Fibroblast of lung (primary cell): ENCODE measurements at places on chromosomes 7 and 10.

DNA sequence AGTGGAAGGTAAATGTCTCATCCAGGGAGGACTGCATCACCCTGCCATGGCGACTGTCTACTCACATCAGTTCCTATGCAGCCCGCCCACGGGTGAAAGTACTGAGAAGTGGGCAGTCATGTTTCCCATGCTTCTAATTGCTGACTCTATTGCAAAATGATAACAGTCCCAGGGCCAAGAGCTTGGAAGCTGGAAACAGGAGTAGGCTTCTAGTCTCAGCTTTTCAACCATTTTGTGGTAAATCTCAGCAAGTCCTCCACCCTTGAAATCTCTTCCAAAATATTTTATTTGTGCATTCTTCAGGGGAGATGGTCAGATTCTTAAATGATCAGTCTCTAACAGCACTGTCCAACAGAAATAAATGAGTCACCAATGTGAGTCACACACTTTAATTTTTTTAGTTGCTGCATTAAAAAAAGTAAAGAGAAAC is 48.1 kb upstream of the TARP start:
- DNase-seq = peak; percentile 88

- DNase-seq = peak; percentile 68
These were observed 87.8 kb upstream of the RHEB start for GRCh38 chr7:151607464-151607867.

DNA sequence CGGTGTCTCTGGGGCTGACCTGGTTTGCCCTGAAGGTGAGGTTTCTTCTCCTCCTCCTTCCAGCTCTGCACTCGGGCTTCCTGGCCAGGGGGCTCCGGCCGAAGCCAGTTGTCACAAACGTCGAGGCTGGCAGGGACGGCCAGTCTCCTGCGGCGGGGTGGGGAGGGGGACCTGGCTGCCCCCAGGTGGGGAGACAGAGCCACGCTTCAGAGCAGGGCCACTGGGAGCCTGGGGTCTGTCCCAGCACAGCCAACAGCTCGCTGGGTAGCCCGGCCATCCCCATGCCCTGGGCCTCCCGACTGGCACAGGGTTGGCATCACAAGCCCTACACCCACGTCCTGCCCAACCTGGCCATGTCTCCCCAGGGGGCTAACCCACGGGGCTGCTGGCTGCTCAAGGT is 20.4 kb downstream of the MICALL2 start:
- DNase-seq = no peak

- DNase-seq = no peak
These were observed 5.3 kb downstream of the GET4 start for GRCh38 chr7:881441-882234.

- DNase-seq = peak; percentile 39
These were observed 851 bp upstream of the GOT1 start for GRCh38 chr10:99431190-99431760.

- peak; percentile 97 for DNase-seq
These were observed 52.6 kb upstream of the SMNDC1 start for GRCh38 chr10:110357252-110357780.

DNA sequence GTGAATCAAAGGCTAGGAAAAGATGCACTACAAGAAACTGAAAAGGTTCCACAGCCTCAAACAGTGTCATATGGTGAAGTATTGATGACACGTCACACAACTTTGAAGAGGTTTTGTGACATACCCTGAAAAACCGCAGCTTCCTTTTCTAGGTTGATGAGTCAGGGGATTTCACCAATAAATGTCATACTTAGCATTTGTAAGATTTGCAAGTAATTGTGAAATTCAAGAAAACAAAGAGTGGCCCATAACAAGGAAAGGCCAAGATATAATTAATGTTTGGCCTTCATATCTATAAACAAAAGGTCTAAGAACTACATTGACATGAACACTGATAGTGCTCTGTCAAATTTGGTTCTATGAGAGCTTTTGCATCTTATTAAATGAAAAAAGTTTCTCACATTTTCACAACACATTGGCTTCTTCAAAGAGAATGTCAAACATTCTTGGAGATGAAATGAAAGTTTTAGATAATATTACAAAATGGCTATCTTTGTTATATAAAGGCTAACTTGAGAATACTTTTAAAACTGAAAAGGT is 62.0 kb upstream of the NAMPT start:
- DNase-seq = peak; percentile 97

DNA sequence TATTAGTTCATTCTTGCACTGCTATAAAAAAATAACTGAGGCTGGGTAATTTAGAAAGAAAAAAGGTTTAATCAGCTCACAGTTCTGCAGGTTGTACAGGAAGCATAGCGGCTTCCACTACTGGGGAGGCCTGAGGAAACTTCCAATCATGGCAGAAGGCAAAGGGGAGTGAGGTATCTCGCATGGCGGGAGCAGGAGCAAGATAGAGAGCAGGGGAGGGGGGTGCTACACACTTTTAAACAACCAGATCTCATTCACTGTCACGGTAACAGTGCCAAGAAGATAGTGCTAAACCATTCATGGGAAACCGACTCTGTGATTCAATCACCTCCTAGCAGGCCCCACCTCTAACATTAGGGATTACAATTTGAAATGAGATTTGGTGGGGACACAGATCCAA is 11.6 kb downstream of the ADAMTS14 start:
- no peak for DNase-seq

GRCh38 chr7:28921822-28922221 is 36.3 kb downstream of the TRIL start:
- peak; percentile 75 for DNase-seq

GRCh38 chr10:129038522-129038921 is 428.5 kb upstream of the MGMT start:
- DNase-seq = no peak

GRCh38 chr7:31310321-31310935 is 30.1 kb downstream of the NEUROD6 start:
- no peak for DNase-seq

- no peak for DNase-seq
These were observed 37.5 kb upstream of the PFKFB3 start for GRCh38 chr10:6165221-6165725.

- no peak for DNase-seq
These were observed 603.1 kb upstream of the MGMT start for GRCh38 chr10:128863823-128864405.

DNA sequence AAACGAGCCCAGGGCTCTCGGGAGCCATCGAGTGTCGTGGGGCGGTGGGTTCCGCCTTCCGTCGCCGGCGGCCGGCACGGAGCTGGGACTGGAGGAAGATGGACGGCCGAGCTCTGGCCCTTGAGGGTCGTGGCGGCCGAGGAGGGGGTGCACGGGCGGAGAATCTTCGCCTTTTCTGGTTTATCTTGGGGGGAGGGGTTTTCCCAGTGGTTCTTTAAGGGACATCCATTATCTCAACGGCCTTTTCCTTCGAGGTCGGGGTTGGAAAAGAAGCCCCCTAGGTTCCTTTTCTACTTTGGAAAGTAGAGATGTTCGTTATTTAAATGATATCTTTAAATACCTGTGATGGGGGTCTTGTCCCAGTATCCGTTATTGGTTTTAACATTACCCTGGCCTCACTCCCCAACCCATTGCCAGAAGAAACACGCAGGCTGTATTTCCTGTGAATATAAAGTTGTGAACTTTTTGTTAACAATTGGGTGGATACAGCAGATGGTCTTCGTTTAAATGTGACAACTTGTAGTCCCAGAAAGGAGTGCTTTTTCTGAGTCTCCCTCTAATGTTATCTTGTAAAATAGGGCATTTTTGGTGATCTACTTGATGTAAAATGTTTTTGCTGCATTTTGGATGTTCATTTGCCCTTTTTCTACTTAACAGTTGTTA is 765 bp downstream of the CCAR1 start:
- no peak for DNase-seq

DNA sequence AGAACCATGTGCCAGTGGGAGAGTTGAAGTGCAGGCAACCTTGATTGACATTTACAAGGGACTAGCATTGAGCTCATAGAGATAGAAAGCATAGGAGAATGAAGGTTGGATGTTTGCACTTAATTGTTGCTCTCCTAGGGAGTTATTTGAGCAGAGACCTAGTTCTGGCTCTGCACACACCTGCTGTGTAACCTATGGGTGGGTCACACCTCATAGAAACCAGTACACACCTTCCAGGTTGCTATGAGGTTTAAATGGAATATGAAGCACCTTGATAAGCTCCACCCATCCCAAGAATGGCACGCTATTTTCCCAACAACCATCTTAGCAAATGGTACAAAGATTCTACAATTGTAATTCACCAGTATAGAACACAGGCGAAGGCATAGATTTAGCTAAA is 86.2 kb upstream of the AOAH start:
- DNase-seq = no peak

GRCh38 chr7:134535272-134535918 is 8.0 kb downstream of the AKR1B10 start:
- DNase-seq = no peak

DNA sequence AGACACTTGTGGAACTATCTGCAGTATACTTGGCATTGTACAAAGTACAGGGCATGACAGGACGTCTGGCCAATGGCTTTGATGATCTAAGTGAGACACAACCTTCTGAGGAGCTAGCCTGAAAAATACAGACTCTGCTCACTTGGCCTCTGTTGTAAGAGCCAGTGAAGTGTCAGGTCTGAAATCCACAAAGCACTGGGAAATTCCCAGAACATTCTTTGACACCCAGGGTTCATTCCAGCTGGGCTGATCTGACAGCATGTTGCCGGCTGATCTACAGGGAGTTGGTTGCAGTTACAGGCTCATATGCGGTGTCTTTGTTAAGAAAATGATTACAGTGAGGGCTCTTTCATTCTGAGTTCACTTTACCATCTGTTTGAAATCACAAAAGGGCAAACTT is 354.6 kb downstream of the PHF14 start:
- DNase-seq = peak; percentile 39

DNA sequence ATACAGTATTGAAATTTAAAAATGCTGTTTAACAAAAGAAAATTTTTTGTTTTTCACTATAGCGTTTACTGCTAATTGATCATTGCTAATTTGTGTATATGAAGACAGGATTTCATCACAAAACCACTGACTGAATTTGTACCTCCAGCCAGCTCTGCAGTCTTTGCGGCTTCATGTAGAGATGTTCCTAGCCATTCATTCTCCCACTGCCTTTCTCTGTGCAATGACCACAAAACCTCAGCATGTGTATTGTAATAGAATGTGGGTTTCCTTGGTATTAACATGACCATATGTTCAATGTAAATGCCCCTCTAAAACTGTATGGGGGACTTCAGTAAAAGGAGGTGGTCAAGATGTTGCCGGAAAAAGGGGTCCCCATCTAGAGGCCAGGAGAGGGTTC is 81.1 kb upstream of the STEAP1B start:
- no peak for DNase-seq

DNA sequence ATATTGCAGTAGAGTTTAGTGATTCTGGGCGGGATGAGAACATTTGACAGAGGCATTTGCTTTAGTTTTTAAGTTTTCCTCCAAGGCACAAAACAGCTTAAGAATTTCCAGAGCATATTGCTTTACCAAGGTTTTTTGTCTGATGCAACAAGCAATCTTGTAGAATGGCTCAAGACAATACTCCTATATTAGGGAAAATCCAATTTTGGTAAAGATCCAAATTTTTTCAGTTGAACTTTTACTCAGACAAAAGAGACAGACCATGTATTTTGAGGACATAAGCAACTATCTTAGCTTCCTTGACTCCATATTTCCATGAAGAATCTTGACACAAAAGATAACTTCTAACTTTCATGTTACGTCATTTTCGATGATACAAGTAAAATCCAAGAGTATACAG is 92.3 kb upstream of the NANOS1 start:
- no peak for DNase-seq

DNA sequence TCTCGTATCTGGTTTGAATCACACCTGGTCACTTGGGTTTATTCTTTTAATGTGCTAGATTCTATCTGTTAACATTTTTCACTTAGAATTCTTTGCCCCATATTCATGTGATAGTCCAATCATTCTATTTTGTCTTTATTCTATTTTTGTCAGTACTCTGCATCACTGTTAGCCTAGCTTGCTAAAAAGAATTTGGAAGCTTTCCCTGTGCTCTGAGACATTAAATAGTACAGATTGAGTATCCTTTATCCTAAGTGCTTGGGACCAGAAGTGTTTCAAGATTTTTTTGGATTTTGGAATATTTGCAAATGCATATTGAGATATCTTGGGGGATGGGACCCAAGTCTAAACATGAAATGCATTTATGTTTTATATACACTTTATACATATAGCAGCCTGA is 51.0 kb downstream of the RALA start:
- DNase-seq = no peak

DNA sequence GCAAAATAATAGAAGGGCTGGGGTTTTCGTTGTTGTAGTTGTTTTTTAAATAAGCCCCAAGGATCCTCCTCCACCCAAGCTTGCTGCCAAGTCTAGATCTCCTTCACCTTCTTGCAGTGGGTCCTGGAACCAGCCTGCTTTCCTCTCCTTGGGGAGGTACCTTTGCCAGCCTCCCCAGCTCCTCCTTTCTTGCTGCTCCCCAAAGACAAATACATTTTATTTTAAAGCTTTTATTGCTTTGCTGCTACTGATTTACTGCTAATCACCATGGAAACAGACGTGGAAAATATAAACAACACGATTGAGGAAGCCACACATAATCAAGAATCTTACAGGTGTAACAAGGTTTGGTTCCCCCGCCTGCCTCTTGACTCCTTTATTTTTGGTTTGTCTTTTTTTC is 17.4 kb upstream of the SLF2 start:
- no peak for DNase-seq

DNA sequence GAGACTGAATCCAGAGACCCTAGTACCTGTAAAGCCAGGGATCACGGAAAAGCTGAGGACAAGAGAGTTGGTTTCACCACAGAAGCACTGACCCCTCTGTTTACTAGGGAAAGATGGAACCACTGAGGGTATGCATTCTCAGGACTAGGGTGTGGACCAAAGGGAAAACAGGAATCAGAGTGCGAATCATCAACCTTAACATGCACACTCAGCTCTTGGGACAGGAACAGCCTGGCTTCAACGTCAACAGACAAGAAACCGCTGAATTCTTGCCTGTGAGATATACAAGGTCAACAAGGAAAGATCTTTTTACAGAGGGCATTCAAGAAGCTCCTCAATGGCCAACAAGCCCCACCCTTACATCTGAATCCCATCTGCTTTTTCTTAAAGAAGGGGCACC is 14.9 kb downstream of the TNRC18 start:
- peak; percentile 80 for DNase-seq

DNA sequence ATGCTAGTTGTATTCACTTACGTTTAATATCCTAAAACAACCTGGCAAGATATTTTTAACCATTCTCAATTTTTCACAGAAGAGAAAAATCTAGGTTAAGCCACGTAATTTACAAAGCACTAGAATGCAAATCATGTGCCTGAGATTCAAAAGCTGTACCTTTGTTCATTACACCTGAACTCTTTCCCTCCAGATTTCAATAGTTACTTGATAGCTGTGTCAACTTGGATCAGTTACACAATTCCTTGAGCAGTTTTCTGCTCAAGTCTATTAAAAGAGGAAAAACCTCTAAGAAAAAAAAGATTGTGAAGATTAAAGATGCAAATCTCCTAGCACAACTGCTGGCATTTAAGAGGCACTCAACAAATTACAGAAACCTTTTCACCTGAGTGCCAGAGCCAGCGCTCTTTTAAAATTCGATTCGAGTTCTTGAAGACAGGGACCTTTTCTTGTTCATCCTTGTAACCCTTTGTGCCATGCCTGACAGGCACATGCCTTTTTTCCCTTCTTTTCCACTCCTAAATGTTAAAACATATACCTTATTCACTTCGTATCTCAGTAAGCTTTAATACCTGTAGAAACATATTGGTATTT is 886 bp downstream of the NSUN6 start:
- DNase-seq = no peak
